ENCODE measurements at places on chromosomes 7 and 10.

DNA sequence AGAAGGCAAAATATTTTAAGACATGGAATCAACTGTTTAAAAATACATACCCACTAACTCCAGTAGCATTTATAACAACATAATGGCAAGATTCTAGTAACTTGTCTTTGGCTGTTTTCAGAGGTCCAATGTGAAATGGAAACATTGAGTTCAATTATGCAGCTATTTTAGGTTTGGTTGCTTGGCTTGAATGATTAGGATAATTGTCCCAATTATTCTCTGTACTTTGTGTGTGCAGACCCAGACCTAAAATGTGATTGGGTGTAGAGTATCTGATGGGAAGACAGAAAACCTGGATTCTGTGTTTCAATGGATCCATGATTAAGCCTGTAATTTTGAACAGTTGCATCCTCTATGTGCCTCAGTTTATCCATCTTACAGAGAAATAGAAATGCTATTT, 392.7 kb upstream of the NFE2L3 start:
- no peak for DNase-seq

- DNase-seq: no peak
Observed at GRCh38 chr10:23725548-23725947, 286.7 kb downstream of the OTUD1 start.

DNA sequence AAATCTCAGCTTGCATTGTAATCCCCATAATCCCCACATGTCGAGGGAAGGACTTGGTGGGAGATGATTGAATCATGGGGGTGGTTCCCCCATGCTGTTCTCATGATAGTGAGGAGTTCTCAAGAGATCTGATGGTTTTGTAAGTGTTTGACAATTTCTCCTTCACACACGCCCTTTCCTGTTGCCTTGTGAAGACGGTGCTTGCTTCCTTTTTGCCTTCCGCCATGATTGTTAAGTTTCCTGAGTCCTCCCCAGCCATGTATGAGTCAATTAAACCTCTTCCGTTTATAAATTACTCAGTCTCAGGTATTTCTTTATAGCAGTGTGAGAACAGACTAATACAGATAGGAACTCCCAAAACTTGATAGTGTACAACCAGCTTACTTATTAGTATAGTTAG, 98.6 kb downstream of the CREM start:
- DNase-seq: no peak

DNA sequence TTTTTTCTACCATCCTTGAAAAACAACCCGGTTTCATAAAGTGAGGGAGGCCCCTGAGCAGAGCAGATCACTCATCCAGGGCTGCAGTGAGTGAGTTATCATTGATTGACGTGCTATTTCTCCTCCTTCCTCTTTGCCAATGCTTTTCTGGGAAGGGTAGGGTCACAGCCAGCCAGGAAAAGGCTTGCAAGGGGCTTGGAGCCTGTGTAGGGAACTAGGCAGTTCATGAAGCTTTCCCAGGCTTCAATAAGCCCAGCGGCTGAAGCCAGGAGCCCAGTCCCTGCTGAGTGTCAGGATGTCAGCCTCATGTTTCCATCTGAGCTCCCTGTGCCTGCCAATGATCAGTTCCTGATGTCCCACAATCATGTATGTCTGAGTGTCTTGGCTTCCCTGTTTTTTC, 584.7 kb downstream of the GALNT17 start:
- no peak for DNase-seq

DNA sequence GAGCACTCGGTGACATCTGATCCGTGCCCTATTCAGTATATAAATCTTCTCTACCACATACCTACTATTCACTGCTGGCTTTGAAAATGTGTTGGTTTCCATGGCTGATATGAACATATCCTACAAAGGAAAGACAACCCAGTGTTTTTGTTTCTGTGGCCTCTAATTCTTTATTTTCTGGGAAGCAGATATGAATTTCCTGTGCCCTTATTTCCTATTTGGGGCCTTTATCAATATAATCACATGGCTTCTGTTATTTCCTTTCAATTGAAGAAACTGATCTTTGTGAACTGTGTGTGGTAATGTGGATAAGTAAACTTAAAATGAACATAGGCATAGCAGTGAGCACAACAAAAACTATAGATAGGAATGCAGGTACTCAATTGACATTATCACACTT, 10.6 kb downstream of the CCNJ start:
- no peak for DNase-seq

All from activated gamma-delta T cell treated with anti-CD3 and anti-CD28 coated beads, Interleukin-2, amount 50 U/mL, for 16 hours (primary cell).